ENCODE measurements at places on chromosomes 1 and 21.
A peak's percentile ranks its signal among the peaks of the same experiment; 100 is the strongest.

GRCh38 chr1:1920608-1921458, 1.8 kb upstream of the TMEM52 start:
- no peak for DNase-seq

DNA sequence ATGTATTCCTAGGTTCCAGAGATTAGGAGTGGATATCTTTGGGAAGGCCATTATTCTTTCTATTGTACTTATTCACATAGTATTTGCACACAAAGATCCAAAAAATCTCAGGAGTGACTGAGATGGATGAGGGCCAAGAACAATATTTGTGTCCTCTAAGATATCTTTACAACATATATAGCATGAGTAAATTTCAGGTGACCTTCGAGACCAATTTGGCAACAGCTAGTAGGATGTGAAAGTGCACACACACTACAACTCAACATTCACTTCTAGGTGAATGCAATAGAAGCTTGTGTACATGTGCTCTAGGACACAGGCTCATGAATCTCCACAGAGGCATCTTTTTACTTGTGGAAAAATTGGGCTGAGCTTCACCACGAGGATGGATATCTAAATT, 224.0 kb downstream of the C1orf94 start:
- DNase-seq, result no peak

DNA sequence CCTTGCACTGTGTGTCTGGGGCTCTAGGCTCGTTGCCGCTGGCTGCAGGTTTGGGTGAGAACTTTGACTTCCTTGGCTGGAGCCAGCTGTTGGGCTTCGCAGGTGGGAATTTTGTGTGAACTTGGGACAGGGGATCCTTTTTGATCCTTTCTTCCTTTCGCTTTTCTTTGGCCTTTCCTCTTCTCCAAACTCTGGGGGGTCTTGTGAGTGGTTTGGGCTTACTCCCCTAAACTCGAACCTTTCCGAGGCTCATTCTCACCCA, 643 bp downstream of the COQ8A start:
- no peak for DNase-seq

- DNase-seq, result peak; percentile 53
Observed at GRCh38 chr1:6198646-6199297, 623 bp downstream of the RPL22 start.

- no peak for DNase-seq
Observed at GRCh38 chr1:162736633-162737067, 53.9 kb upstream of the HSD17B7 start.

- peak; percentile 1 for DNase-seq
Observed at GRCh38 chr1:77175230-77175844, 43.9 kb downstream of the PIGK start.

- DNase-seq, result no peak
Observed at GRCh38 chr21:17780539-17780938, 38.6 kb downstream of the C21orf91 start.

GRCh38 chr1:211761400-211761799, 69.2 kb downstream of the LPGAT1 start:
- no peak for DNase-seq

DNA sequence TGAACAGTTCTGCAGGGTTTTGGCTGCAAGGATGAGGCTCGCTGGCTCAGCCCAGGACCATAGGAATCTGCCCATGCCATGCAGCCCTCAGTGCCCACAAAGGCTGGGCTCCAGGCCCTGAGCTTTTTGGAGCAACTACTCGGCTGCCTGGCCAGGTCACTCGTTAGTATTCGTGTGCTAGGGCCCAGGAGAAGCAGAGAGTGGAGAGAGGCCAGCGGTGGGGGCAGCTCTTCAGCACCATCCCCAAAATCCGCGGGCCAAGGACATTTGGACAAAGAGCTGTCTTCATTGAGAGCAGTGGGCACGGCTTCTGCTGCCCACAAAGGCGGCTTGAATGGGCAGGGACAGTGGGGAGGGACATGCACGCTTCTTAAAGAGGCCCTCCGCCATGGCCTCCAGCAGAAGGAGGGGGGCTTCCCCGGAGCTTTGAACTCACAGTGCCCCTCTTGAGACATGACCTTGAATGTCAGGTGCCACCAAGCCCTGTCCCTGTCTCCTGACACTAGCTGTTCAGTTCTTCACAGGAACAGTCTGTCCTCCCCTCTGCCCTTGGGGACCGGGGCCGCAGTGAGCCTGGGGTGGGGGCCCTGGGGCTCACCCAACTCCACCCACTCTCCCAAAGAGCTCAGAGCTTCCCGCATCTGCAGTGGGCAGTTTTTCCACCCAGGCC, 106.1 kb upstream of the ARHGEF16 start:
- DNase-seq, result no peak

DNA sequence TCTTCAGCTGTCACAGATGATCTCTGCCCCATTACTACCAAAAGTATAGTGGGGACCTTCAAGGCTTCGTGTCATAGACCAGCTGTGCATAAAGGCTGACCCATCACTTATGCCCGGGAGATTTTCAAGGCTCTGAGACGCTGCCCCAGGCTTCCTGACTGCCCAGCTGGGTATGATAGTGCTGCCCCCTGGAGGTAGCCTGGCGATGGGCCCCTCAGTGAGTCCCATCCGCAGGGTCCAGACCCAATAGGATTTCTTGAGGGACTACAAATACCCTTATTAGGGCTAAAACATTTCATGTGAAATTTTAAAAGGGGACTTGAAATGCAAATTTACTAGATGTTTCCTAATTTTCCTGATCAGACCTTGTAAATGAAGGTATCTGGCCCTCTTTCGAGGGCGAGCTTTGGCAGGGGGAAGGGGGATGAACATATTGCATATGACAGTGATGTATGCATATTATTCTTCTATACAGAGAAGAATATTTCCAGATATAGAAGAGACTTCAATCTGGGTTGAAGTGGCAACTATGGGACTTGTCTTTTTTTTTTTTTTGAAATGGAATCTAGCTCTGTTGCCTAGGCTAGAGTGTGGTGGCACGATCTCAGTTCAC, 11.7 kb upstream of the FCMR start:
- DNase-seq, result peak; percentile 61

GRCh38 chr1:226405411-226405988, 2.4 kb downstream of the PARP1 start:
- DNase-seq, result peak; percentile 71

GRCh38 chr1:162918151-162918754, 57.3 kb upstream of the CCDC190 start:
- DNase-seq, result no peak

DNA sequence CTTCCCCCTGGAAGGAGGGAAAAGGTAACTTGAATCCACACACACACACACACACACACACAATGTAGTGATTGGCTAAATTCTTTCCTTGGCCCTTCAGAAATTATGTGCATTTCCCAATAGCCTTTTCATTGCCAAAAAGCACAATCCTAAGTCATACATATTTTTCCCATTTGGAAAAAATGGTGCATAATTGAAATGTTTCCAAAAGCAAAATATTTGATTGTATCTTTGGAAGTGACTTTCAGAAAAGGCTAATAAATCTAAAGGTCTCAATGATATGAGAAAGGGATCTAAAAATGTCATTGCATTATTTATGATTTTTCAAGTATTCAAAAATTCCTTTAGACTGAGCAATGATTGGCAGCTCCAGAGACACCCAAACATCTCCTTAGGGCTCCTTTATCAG, 43.5 kb upstream of the NEK7 start:
- no peak for DNase-seq

GRCh38 chr1:9689971-9690381, 38.4 kb downstream of the PIK3CD start:
- no peak for DNase-seq

- DNase-seq, result no peak
Observed at GRCh38 chr1:237009611-237010010, 5.4 kb upstream of the MT1HL1 start.
